Non-pigmented ciliary epithelial cell (primary cell): ENCODE measurements at places on chromosomes 3 and 15.

- no peak for DNase-seq
Measured at GRCh38 chr3:10169000-10169496, 4.3 kb downstream of the IRAK2 start.

DNA sequence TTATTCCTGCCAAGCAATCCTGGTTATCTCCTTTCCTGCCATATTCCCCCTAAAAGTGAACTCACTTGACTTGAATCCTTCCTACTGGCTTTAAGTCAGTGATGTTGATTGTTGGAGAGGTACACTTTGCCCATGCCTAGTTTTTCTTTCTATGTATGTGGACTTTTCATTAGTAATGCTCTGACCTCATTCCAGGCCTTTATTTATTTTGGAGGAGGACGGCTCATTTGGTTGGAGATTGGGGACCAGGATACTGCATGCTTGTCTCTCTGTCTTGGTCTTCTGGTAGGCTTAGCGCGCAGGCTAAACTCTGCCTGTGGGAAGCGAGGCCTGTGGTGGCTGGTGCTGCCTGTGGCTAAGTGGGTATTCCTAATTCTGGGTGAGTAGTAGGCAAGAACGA is 29.1 kb upstream of the MTMR10 start:
- DNase-seq, result no peak

DNA sequence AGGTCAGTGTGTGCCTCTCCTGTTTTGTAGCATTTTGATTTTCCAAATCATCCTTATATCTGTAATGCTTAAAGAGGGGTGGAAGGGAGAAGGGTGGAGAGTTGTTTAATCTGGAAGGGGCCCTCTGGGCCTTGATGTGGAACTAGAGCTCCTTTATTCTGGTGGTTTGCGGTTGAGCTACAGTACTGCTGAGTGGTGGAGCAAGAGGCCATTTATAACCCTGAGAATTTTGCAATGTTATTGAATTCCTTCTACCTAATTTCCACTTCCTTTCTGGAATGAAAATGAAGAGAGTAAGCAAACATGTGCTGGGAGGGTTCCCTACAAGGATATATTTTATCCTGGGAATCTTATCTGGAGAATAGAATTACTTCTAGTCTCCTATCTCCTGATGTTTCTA is 35.3 kb upstream of the TUBGCP5 start:
- no peak for DNase-seq

GRCh38 chr15:85770096-85771041 is 24.4 kb downstream of the KLHL25 start:
- no peak for DNase-seq

DNA sequence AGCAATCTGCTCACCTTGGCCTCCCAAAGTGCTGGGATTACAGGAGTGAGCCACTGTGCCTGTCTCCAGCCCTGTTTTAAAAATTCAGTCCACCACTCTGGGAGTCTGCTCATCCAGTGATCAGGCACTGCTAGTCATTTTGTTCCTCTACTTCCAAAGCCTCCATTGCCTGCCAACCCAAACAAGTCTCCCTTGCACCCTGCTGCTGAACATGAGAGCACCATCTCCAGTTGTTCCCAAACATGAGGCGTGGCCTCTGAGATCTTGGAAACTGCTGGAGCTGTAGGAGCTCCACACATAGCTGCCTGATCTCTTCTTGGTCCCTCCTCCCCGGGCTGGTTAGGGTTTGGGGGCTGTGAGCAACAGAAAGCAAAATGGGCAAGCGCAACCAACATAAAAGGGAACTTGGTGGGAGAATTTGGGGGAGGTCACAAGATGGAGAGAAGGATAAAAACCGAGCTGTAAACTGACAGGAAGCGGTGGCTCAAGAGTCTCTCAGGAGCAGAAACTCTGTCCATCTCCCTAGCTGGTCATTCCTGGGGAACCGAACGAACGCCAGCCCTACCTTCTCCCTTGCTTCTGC is 49.6 kb upstream of the TLE3 start:
- DNase-seq, result no peak

GRCh38 chr3:192373032-192373431 is 354.3 kb downstream of the FGF12 start:
- no peak for DNase-seq
